ENCODE measurements at places on chromosomes 12 and 14.

DNA sequence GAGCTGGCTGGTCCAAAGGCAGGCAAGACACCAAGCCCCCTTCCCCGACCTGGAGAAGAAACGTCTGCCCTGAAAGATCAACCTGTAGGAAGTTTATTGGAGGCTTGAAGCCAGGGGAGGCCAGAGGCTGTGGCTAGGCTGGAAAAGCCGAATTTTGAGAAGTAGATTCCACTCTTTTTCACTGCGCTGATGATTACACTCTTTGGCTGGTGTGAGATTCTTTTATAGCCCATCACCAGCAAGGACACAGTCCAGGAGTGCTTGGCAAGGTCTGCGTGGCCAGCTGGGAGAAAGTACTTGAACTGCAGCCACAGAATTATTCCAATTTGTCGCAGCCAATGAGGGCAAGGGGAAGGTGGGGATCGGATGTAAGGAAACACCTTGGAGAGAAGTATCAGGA lies 45.0 kb downstream of the SYNE3 start:
- no peak for DNase-seq

GRCh38 chr14:48401321-48401720 lies 725.9 kb upstream of the MDGA2 start:
- DNase-seq: no peak

DNA sequence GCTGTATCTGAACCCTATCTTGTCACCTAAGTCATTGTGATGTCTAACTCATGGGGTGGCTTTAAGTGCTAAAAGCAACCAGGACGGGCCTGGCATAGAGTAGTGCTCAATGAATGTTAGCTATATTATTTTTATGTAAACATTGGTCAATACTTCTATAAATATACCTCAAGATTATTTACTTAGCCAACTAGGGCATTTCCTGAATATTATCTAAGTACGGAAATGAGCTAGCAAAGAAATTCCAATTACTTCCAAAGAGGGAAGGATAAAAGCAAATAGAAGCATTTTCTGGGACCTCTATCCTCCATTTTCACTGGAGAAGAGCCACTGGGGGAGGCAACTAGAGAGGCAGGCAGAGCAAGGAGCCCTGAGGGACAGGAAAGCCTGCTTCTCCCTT lies 20.6 kb downstream of the CCDC92 start:
- DNase-seq: no peak

DNA sequence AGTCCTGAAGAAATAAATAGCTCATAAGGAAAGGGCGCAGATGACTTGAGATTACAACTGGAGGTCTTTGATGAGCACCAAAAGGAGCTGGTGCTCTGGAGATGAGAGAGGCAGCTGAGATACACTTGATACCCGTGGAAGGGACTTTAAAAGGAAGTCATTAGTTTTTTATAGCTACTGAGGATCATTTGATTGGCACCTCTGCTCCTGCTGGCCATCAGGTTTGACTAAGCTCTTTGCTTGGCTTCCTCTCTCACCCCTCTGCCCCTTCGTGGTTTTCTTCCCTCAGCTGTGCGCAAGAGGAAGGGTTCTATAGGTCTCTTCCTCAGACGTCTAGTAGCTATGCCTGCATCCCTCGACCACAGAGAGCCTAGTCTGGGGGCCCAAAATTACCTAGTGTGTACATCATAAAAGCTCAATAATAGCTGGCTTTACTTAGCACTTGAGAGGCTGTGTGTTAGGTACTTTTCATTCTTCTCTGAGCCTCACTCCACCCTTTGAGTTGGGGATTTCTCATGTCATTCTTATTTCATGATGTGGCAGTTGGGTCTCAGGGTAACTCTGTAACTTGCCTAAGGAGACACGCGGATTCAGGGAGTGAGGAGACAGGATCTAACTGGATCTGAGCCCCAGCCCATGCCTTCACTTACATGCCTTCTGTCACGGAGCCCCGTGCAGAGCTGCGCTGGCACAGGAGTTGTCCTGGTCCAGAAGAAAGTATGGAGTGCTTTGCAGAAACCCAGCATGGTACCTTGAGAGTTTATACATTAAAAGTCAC lies 68.4 kb upstream of the ASPG start:
- DNase-seq: no peak

DNA sequence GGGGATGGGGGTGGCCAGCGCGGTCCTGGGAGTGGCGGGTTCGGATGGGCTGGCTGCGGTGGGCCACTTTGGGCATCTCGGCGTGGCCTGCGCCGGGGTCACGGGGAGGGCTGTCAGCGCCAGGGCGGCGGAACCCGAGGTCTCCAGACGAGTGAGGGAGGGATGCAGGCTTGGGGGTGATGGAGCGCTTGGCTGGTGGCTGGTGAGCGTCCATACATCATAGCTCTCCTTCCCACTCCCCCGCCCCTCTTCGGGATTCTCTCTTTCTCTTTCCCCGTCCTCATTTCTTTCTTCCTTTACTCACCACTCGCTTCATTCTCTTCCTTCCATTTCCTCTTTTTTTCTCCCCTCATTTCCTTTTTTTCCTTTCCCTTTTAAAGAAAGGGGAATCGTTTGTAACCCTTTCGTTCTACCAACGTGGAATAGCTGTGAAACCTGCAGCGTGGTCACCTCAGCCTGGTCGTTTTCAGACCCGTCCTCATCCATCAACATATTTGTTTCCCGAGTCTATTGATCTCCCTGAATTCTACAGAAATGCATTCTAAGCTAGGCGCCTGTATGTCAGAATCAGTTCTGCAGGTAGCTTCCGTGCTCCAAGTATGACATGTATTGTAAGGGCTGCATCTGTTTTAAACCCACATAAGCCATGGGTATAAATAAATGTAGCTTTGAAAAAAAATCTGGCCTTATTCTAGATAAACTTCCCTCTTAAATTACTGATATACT lies 260.3 kb upstream of the E2F7 start:
- no peak for DNase-seq

- no peak for DNase-seq
Measured at GRCh38 chr14:51860825-51861499, 550 bp downstream of the GNG2 start.

GRCh38 chr12:12616512-12617310 lies 5.0 kb downstream of the CREBL2 start:
- no peak for DNase-seq

GRCh38 chr12:5827591-5827990 lies 117.5 kb downstream of the ANO2 start:
- no peak for DNase-seq

GRCh38 chr12:57243521-57244311 lies 7.3 kb downstream of the STAC3 start:
- DNase-seq: peak; percentile 68

- DNase-seq: no peak
Measured at GRCh38 chr12:30796313-30796780, 41.6 kb upstream of the CAPRIN2 start.

DNA sequence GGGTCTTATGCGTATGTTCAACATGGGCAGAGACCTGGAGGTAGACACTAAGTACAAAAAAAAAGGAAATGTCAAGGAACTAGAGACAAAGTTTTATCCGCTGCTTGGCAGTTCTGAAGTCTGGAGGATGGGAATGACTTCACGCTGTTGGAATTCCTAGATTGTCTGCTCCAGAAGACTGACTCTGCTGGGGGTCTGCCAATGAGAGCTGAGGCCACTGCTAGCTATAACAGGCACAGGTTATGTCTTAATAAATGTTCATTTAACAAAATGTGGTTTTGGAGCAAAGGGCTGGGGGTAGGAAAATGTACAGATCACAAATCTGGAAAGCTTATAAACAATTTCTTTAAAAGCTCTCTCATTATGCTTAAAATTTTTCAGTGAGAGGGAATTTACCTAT lies 5.9 kb downstream of the RNASE8 start:
- no peak for DNase-seq

DNA sequence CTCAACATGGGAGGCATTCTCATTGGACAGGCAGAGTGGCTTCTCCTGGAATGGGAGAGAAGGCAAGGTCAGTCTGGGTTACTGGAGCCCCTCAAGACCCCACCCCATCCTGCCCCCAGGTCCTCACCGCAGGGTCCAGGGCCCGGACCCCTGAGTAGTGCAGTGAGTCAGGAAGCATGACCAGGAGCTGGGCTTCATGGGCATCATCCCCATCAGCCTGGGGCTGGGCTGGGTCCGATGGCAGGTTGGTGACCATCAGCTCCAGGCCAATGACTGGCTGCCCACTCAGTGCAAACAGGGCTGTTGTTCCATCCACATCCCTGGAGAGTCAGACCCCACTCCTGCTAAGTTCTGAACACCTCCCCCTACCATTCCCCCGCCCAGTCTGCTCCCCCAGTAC lies 13.1 kb downstream of the ITGA7 start:
- DNase-seq: no peak

DNA sequence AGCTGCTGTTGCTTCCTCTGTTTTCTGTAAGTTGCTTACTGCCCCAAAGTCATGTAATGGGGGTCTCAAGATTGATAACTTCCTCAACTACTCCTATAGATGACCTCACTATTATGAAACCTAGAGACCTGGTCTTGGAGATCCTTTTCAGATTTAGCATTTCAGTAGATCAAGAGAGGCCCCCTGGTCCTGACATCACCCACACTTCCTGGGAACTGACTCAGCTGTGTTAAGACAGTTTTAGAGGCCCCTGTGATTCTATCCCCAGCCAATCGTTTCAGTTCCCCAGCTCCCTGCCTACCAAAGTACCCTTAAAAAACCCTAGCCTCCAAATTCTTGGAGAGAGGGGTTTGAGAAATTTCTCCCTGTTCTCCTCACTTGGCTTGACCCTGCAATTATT lies 9.2 kb upstream of the ARG2 start:
- DNase-seq: no peak

DNA sequence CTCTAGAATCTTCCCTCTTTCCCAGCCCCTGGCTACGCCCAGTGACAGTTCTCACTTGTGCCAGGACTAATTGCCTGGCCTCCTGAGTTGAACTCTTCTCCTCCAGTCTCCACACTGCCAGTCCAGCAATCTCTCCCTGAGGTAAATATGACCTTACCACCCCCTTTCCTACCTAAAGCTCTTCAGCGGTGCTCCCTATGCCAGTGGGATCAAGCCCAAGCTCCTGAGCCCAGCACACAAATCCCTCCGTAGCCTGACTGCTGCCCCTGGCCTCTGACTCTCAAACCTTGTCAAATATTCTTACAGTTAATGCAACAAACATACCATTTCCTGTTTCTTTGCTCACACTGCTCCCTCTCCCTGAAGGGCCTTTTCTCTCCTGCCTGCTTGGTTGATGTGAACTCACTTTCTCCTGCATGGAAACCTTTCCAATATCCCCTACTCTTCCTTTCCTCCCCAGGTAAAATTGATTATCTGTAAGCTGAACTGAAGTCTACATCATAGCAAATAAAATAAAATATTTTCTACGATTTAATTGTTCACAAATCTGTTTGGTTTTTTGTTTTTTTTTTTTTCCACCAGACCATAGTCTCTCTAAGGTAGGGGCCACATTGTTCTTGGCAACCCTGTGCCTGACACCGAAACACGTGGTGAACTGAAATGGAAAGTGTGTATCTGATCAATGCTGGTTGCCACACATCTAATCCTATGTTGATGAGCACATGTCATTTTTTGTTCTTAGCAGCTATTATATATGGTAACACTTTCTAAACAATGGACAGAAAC lies 147.5 kb downstream of the SLC38A6 start:
- DNase-seq: no peak

- no peak for DNase-seq
Measured at GRCh38 chr14:51855234-51855633, 5.2 kb upstream of the GNG2 start.

DNA sequence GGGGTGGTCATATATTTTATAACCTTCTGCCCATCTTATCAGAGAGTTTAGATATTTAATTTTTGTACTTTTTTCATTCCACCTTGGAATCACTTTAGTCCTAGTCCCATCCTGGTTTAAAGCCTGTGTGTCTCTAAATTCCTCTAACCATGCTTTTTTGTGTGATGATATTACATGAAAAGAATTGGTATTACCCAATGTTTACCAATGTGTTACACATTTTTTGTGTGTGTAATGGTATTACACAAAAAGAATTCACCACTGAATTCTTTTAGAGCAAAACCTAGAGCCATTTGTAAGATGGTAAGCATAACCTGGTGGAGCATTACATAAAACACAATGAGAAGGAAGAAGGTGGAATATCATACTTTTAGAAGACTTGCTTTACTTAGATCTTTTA lies 77.5 kb downstream of the FAR2 start:
- DNase-seq: no peak

- peak; percentile 74 for DNase-seq
Measured at GRCh38 chr12:78938341-78939084, 73.9 kb downstream of the SYT1 start.

DNA sequence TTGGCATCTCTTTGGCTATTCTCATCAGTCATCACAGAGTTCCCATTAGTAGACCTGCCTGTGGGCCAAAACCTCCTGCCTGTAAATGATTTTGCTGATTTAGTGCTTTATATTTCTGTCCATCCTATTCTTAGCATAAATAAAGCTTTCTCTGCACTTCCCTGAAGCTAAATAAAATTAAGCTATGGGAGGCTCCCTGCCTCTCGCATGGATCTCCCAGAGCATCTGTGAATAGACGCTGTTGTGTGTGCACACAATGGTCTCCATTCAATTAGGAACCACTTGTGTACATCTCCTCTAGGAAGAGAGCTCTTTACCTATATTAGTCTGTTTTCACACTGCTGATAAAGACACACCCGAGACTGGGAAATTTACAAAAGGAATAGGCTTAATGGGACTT lies 80.4 kb downstream of the PPFIBP1 start:
- DNase-seq: no peak

DNA sequence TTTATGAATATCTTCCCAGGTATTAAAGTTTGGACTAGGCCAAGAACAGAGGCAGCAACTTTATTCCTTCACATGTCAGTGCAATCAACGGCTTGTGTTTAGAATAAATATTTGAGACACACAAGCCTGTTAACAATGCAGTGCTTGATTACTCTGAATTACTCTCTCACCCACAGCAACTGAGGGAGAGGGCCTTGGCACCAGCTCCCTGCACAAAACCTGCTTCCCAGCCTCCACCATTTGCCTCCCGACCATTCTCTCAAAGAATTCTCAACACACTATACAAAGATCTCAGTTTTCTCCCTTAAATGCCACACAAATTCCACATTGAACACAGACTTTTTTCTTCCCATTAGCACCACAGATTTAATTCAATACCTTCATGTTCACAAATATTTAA lies 77.0 kb downstream of the STON2 start:
- no peak for DNase-seq

DNA sequence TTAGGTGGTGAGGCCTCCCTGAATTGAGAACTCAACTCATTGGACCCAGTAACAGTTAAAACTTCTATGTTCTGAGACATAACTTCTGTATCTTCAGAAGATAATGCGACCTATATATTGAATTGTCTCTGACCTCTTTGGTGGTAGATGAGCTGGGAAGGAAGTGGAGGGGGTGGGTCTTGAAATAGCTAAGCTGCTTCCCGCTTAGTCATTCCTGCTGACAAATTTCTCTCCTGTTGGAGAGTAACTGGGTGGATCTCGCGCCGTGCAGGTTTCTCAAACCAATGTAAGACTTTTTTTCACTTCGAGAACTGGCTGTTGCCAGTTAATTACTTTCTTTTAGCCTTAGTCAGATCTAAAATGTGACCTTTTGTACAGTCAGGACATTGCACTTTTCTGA lies 100.8 kb downstream of the PPHLN1 start:
- DNase-seq: no peak

DNA sequence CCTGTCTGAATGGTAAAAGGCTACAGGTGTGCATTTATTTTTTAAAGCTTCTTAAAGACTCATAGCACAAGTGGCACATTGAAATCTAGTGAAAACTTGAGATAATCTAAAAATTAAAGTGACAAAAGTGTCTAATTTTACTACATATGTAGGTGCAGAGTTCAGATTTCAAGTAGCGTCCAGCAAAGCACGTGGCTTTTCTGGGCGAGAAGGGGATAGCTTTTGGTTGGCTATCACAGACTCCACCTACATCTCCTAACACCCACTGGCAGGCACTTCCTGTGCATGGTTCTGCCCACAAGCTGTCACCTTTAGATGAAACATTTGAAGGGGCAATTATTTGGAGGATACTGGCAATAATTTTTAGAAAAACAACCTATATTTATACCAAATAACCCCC lies 1.9 kb upstream of the PITPNM2 start:
- DNase-seq: no peak

All from NCI-H187 (cell line).